Activated naive CD8-positive, alpha-beta T cell treated with anti-CD3 and anti-CD28 coated beads, Interleukin-2, amount 50 U/mL, for 24 hours (primary cell): ENCODE measurements at places on chromosomes 11 and 22.

DNA sequence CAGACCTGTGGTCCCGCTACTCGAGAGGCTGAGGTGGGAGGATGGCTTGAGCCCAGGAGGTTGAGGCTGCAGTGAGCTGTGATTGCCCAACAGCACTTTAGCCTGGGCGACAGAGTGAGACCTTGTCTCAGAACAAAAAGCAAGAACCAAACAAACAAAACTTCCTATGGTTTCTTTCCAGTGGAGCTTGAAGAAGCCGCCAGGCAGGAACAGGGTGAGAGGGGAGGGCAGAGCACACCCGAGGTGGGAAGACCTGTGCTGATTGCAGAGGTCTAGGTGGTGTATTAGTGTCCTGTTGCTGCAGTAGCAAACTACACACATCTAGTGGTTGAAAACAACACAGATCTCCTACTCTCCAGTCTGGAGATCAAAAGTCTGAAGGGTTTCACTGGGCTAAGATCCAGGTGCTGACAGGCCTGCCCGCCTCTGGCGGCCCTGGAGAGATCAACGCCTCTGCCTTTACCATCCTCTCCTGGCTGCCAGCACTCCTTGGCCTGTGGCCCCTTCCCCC is 10.5 kb downstream of the ARHGEF17 start:
- peaks cover 9% of the 10 kb centered on the region for H3K4me1 ChIP-seq
- no peak overlapping the region for H3K27ac ChIP-seq
- H3K4me3 ChIP-seq = no peak overlapping the region

GRCh38 chr11:48150213-48150612 is 66.4 kb upstream of the OR4B1 start:
- no peaks in the 10 kb centered on the region for H3K27me3 ChIP-seq
- H3K27ac ChIP-seq = no peak overlapping the region
- no peak overlapping the region for H3K4me3 ChIP-seq
- DNase-seq = no peak
- no peaks in the 10 kb centered on the region for H3K4me1 ChIP-seq
- H3K36me3 ChIP-seq = peaks cover 67% of the 10 kb centered on the region

- H3K4me3 ChIP-seq = peak overlapping the region; percentile 94
- no peak overlapping the region for H3K27ac ChIP-seq
- peaks cover 7% of the 10 kb centered on the region for H3K27me3 ChIP-seq
- DNase-seq = no peak
Observed at GRCh38 chr11:76237000-76237649, 30.8 kb upstream of the WNT11 start.

DNA sequence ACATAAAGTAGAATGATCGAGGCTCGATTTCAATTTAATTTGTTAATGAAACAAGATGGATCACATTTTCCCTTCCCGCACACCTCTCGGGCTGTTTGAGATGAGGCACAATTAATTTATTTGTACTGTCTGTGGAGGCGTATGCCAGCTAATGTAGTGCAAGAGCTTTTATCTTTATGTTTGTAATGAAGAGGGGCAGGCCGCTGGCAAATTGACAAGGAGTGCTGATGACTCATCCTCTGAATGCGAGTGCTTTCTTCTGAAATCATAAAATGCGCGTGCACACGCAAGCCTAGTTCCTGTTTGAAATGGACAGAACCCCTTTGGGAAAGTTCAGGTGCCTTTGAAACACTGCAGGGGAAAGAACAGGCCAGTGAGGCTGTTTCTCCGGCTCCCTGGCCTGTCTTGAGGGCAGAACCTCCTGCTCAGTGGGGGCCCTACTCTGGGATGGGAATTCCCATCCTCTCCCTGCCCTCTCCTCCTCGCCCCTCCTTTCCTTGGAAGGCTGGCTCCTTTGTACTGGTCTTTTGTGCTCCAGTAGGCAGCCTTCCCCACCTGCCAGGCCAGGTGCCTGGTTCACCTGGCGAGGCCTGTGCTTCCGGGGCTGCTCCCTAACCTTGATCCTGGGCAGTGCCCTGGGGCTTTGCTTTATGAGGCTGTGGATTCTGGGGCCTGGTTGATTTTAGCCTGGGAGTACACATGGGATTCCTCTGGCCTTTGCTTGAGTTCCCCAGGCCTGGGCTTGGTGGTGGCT is 50.3 kb downstream of the TEAD1 start:
- H3K27ac ChIP-seq = no peak overlapping the region
- peaks cover 57% of the 10 kb centered on the region for H3K27me3 ChIP-seq
- no peak for DNase-seq
- no peaks in the 10 kb centered on the region for H3K36me3 ChIP-seq
- no peaks in the 10 kb centered on the region for H3K4me1 ChIP-seq

- H3K27me3 ChIP-seq = no peaks in the 10 kb centered on the region
- H3K27ac ChIP-seq = no peak overlapping the region
- no peak for DNase-seq
- H3K36me3 ChIP-seq = no peaks in the 10 kb centered on the region
- H3K4me1 ChIP-seq = no peaks in the 10 kb centered on the region
Observed at GRCh38 chr11:74572349-74572748, 20.0 kb upstream of the POLD3 start.

DNA sequence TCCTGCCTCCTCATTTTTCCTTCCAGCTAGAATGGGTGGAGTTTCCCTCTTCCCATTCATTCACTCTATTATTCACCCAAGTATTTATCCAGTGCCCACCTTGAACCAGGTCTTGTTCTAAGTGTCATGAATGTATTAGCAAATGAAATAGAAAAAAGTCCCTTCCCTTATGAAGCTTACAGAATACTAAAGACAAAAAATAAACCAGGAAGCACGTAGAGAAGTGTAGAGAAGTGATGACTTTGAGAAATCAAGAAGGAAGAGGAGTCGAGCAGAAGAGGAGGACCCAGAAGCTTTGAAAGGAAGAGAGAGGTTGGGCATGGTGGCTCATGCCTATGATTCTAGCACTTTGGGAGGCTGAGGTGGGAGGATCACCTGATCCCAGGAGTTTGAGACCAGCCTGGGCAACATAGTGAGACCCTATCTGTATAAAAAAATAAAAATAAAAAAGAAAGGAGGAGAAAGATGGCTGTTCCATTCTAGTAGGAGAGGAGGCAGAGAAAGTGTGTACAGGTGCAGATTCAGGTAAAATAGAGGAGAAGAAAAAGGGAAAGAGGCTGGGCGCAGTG is 17.1 kb upstream of the SYVN1 start:
- H3K4me1 ChIP-seq = peaks cover 11% of the 10 kb centered on the region
- no peaks in the 10 kb centered on the region for H3K36me3 ChIP-seq
- H3K4me3 ChIP-seq = no peak overlapping the region
- peaks cover 5% of the 10 kb centered on the region for H3K27me3 ChIP-seq
- H3K27ac ChIP-seq = no peak overlapping the region
- no peak for DNase-seq

- no peak overlapping the region for H3K4me3 ChIP-seq
- no peaks in the 10 kb centered on the region for H3K4me1 ChIP-seq
- no peak for DNase-seq
- H3K27ac ChIP-seq = no peak overlapping the region
- no peaks in the 10 kb centered on the region for H3K27me3 ChIP-seq
- H3K36me3 ChIP-seq = peaks cover 12% of the 10 kb centered on the region
Observed at GRCh38 chr22:50225200-50225969, 19.4 kb downstream of the TUBGCP6 start.

GRCh38 chr11:88167853-88168252 is 7.4 kb downstream of the RAB38 start:
- no peak for DNase-seq
- H3K27me3 ChIP-seq = peaks cover 1% of the 10 kb centered on the region
- H3K36me3 ChIP-seq = no peaks in the 10 kb centered on the region
- peaks cover under 1% of the 10 kb centered on the region for H3K4me1 ChIP-seq
- H3K27ac ChIP-seq = no peak overlapping the region
